ENCODE measurements at places on chromosomes 16 and 17.

DNA sequence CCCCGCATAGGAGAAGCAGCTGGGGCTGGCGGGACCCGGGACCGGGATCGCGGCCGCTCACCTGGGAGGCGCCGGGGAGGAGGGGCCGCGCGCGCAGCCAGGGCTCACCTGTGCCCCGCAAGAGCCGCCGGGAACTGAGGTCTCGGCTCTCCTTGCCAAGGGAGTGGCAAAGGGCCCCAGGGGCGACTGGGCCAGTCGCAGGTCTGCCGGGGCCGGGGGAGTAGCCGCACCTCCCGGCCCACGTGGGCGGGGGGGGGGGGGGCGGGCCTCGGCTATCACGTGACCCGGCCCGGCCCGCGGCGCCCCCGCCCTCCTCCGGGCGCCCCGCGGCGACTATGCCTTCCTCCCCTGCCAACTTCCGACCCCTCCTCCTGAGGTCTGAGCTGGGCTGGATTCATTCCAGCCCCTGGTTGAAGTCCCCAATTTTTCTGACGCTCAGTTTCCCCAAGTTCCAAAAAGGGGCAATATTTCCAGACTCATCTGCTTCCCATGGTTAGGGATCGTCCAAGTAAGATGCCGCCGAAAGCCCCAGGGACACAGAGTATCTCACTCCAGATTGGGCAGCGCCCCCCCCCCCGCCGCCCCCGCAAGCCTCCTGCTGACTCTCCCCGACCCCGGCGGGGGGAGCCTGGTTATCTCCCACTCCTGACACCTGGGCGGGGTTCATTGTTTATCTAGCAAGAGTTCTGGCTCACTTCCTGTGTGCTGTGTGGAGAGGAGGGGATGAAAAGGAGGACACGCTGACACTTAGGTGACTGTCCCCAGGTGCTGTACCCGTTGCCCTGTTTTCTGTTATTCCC, at the start of gene TMC6:
TMC6 (minus strand) TSS at position 205 of the 800 bp plus-strand sequence. CDS start 1,923 bp downstream, outside the sequence.
- DNase-seq: peak; percentile 28

DNA sequence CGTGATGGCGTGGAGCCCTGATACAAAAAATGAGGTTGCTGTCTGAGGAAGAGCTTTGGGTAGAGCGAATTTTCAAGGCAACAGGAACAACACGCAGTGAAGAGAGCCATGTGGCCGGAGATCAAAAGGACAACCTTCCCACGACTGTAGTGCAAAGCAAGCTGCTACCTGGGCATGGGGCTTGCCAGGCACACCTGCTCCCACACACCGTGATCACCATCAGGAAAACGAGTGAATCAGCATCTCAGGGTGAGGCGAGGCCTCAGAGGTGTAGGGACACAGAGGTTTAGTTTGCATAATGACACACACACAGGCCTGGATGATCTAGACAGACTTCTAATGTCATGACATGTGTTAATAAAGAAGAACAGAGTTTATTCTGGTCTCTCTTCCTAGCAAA, 65.7 kb downstream of the PARN start:
- DNase-seq: no peak

- no peak for DNase-seq
These were observed 102.7 kb upstream of the NOL11 start for GRCh38 chr17:67615011-67615561.

DNA sequence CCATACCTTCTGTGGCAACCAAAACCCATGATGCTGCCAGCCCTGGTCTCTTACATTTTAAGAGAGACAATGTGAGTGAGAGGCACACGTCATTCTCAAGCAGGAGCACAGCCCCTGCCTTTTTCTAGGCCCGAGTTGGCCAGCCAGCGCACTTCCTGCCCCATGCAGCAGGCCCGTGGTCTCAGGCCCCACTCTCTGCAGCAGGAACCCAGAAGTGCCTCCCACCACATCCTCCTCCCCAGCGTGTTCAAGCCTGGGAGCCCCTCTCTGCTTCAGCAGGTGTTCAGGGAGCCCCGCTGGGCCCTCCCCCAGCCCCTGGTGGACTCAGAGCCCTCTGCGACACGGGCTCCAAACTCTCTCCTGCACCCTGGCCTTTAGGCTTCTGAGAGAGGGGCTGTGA, 30.5 kb downstream of the ITGAE start:
- DNase-seq: no peak

DNA sequence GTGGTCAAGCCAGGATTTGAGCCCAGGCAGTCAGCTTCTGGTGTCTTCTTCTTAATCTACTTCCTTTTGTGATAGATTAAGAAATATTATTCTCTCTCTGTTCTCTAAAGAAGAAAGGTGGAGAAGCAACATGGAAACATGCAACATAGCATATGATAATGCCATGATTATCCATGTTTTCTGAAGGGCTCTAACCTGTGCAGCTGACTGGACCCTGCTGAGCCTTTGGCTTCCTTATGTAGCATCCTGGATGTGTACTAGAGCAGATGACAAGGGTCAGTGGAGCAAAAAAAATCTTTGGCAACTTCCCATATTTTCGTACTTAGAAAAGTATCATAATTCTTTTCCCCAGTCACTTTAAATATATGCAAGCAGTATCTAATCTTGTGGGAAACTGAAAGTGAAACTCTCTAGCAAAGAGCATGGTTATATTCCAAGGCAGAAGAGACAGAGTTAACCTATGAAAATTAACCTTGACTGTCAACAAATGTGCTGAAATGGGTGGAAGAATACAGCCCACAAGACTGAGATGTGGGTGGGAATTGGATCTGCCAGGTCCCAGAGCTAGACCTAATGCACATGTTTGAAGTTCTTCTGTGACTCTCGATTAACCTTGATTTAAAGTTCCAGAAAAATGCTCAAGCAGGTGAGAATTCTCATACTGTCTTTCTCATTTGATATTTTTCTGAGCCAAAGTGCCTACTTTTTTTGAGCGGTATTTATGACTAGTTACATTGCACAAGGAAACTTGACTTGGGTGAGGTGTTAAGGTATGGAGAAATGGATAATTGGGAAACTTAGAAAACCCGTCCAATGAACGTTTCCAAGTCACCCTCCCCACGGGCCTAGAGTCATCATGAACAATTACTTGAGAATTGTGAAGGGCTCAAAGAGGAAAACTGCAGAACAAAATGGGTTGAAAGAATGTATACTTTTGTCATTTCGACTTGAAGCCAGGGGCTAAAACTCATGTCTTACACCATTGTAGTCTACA, 248.6 kb downstream of the FTO start:
- DNase-seq: no peak

- no peak for DNase-seq
These were observed 1.6 kb downstream of the FAM20A start for GRCh38 chr17:68599552-68600066.

DNA sequence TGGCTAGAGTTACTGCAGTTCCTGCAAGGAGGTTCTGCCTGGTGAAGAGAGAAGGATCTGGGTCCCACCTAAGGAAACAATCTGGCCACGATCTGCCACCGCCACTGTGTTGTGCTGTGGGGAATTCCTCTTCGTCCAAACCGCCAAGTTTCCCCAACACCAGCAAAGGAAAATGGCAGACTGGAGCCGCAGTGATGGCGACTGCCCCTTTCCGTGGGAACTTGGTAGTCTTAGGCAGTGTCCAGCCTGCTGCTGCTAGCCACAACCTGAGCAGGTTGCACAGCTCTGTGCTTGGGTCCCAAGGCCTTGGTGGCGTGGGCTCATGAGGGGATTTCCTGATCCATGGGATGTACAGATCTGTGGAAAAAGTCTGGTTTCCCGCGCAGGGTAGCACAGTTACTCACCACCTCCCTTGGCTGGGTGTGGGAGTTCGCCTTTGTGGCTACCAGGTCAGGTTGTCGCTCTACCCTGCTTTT, 28.6 kb downstream of the NFATC3 start:
- DNase-seq: no peak

- DNase-seq: no peak
These were observed 221.1 kb upstream of the HSBP1 start for GRCh38 chr16:83586461-83587200.

DNA sequence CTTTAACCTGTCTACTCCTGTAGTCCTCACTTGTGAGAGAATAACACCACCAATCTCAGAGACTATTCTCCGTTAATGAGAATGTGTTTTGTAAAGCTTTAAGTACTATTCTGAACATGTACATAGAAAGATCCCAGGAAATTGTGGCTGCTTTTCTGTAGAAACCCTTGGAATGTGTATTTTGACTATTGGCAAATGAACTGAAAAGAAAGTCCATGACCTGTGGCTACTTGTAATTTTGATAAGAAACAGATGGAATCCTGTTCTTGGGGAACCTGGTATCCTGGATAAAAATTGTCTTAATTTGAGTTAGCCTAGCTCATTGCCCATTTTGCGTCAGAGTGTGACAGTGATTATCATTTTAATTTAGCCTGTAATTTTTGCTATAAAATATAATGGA, 9.1 kb downstream of the CTCF start:
- DNase-seq: no peak

DNA sequence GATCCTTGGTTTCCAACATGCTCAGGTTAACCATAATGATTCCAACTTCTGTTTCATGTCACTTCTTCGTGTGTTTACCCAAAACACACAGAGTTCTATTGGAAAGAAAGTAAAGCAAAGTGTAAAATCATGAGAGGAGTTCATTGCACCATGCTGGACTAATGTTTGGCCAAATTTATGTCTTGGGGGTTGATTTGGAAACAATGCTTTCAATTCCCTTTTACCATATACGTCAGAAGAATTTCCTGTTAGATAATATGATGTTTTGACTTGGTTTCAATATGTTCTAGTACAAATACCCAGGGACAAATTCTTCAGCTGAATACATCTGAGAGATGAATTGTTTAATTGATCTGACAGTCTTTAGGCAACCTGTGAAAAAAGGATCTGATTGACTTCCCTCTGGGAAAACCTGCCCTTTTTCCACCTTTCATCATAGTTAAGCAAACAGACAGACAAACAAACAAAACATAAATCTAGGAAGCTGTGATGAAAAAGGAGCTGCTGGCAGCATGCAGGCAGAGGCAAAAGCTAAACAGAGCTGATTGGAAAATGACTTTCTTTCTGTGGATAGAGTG, 26.0 kb upstream of the MPHOSPH6 start:
- DNase-seq: peak; percentile 59

DNA sequence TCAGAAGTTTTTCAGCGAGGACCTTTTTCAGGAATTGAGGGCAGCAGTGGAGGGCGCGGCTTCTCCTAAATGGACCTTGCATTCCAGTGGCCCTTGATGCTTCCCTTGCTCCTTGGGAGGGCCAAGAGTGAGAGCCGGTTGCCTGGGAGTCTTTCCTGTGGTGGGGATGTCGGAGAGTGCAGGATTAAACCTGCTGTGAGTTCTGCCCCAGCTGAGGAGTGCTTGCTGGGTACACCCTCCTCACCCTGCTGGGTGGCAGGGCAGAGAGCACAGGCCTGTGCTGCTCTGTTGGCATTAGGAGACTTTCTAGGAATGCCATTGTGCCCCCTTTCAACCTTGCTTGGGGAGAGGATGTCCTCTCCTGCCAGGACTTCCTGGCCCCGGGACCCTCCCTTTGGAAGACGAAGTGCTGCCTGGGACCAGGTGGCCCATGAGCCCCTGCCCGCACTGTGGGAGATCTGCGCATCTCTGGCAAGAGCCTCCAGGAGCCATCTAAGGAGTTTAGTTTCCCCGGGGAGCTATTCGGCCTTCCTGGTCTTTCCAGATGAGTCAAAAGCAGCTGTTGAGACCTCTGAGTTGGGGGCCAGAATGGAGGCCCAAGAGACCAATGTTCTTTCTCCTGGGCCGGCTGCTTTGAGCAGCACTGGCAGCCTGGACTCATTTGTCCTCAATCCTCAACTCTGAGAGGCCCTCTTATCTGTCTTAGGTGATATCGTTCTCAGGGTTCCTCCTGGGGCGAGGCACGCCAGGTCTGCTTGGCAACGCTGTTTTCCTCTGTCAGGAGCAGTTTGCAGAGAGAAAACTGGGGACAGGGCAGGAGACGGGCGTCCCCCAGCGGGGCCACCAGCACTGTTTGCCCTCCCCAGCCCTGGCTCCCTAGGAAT, 5.6 kb downstream of the LLGL2 start:
- DNase-seq: no peak

GRCh38 chr17:3636154-3636907, at the start of the genes CTNS and SHPK:
CTNS (plus strand) TSS chr17:3636760; CDS start chr17:3640207, 3,447 bp downstream.
SHPK (minus strand) TSS chr17:3636250; CDS start chr17:3636219, 31 bp downstream.
- DNase-seq: peak; percentile 97

DNA sequence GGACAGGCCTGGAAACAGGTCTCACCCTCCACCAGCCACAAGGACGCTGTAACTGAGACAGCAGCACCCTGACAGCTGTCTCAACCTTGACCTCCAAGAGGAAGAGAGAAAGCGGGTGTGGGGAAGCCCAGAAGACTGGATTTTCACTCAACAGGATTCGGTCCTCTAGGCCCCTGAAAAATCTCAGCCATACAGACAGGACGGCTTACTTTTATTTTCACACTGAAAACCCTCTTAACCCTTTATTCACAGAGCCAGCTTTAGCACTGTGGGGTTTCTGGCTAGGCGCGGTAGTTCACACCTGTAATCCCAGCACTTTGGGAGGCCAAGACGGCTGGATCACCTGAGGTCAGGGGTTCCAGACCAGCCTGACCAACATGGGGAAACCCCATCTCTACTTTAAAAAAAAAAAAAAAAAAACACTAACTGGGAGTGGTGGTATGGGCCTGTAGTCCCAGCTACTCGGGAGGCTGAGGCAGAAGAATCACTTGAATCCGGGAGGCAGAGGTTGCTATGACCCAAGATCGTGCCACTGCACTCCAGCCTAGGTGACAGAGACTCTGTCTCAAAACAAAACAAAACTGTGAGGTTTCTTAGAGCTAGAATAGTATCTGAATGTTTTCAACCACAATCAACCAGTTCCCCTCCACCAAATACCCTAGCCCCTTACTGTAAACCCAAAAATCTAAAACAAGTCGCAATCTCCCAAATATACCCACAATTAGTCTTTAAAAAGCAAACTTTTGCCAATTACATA, 5.3 kb downstream of the ANKRD11 start:
- no peak for DNase-seq

- DNase-seq: no peak
These were observed 172.2 kb downstream of the ANKFN1 start for GRCh38 chr17:56325313-56326000.

DNA sequence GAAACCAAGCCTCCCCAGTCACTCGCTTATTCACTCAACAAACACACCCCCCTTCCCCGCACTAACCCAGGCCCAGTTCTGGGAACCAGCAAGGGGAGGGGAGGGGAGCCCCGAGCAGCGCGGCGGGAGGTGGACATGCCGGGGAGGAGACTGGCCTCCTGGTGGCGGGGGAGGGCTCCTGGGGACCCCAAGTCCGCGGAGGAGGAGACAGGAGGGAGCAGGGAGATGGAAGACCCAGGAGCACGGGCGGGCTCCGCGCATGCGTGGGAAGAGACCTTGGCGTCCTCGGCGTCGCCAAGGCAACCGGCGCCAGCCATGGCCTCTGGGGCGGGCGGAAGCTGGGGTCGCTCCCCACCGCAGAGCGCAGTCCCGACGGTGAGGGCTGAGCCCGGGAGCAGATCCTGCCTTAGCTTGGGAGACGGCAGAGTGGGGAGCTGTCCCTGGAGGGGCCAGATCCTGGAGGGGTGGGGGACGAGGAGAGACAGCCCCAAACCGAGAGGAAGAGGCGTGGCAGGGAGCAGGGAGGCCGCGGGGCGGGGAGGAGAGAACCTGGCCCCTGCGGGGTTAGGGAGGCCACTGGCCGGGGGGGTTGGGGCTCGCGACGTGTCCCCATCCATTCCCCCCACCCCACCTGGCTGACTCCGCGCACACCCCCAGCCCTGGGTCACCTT, at the start of gene PRR29:
PRR29 (plus strand) TSS at position 302 of the 671 bp plus-strand sequence; CDS start at position 316, 14 bp downstream.
- DNase-seq: peak; percentile 64

- no peak for DNase-seq
These were observed 100.9 kb downstream of the TOX3 start for GRCh38 chr16:52446080-52446479.
